ENCODE measurements at places on chromosomes 4 and X. TPM values are rescaled to one million over a fixed set of nuclear protein-coding genes. Genes with fewer than 3 reads are reported as not detected.

IL2RG gene
- total RNA-seq, result 0.94 TPM

FGF5 gene
- total RNA-seq, result not detected

DNASE1L1 gene
- total RNA-seq, result 21.2 TPM

GLRA2 gene
- total RNA-seq, result not detected

LRIT3 gene
- total RNA-seq, result 0.07 TPM

GRCh38 chrX:116756958-116757357 is 294.2 kb upstream of the CT83 start:
- no peak for DNase-seq
- H3K4me1 ChIP-seq, result peaks cover 5% of the 10 kb centered on the region
- H3K36me3 ChIP-seq, result no peaks in the 10 kb centered on the region
- no peak overlapping the region for H3K27ac ChIP-seq

GRCh38 chr4:169037506-169037905 is 27.5 kb upstream of the CBR4 start:
- H3K27me3 ChIP-seq, result no peaks in the 10 kb centered on the region
- H3K4me3 ChIP-seq, result no peak overlapping the region

DNA sequence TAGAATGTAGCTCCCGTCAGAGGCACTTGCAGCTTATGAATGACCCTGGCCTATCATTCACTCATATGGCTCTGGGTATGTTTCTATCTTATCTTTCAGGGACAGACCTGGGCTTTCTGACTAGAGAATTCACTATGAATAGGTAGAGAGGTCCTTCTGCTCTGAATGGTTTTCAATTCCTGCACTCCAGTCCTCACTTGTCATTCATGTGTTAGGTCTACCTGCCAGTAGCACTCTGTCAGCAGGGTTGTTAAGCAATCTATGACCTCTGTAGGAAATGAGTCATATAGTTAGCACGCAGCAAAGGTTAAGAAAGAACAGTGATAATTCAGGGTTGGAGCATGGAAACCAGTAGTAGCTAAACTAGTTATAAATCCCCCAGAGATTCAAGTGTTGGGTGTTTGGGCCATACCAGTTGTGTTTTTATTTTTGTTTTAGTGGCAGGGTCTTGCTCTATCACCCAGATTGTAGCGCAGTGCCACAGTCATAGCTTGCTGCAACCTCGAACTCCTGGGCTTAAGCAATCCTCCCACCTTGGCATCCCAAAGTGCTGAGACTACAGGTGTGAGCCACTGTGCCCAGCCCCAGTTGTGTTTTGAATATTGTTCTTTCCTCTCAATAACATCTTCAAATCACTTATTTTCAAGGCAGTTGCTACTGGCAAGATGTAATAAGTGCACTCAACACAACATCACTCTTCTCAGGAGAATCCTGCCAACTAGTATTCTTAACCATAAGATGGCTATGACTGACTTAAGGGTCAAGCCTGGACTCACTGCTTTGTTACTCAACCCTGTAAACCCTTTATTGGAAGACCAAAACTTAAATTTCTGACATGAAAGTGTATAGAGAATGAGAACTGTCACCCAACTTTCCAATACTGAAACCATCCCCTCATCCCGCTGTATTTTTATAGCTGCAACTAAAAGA is 25.1 kb downstream of the ARL13A start:
- H3K27me3 ChIP-seq, result no peaks in the 10 kb centered on the region
- no peak overlapping the region for H3K4me3 ChIP-seq
- DNase-seq, result no peak
- no peaks in the 10 kb centered on the region for H3K4me1 ChIP-seq
- H3K36me3 ChIP-seq, result no peaks in the 10 kb centered on the region
- H3K27ac ChIP-seq, result no peak overlapping the region

GRCh38 chrX:27840881-27841280 is 33.1 kb downstream of the MAGEB10 start:
- DNase-seq, result no peak
- no peaks in the 10 kb centered on the region for H3K36me3 ChIP-seq
- peaks cover 3% of the 10 kb centered on the region for H3K4me1 ChIP-seq

- peaks cover 13% of the 10 kb centered on the region for H3K27me3 ChIP-seq
- peak overlapping the region; percentile 83 for H3K4me3 ChIP-seq
- no peaks in the 10 kb centered on the region for H3K36me3 ChIP-seq
- H3K4me1 ChIP-seq, result peaks cover 48% of the 10 kb centered on the region
Measured at GRCh38 chr4:41215969-41216293, 1.6 kb upstream of the APBB2 start.

- no peaks in the 10 kb centered on the region for H3K36me3 ChIP-seq
- DNase-seq, result no peak
- H3K27me3 ChIP-seq, result no peaks in the 10 kb centered on the region
- H3K4me1 ChIP-seq, result peaks cover 8% of the 10 kb centered on the region
- H3K27ac ChIP-seq, result peak overlapping the region; percentile 55
- H3K4me3 ChIP-seq, result no peak overlapping the region
Measured at GRCh38 chrX:101219864-101220346, 319 bp downstream of the DRP2 start.

- H3K36me3 ChIP-seq, result no peaks in the 10 kb centered on the region
- H3K4me1 ChIP-seq, result peaks cover 32% of the 10 kb centered on the region
- H3K4me3 ChIP-seq, result no peak overlapping the region
Measured at GRCh38 chrX:38878641-38879340, 77.5 kb downstream of the MID1IP1 start.

DNA sequence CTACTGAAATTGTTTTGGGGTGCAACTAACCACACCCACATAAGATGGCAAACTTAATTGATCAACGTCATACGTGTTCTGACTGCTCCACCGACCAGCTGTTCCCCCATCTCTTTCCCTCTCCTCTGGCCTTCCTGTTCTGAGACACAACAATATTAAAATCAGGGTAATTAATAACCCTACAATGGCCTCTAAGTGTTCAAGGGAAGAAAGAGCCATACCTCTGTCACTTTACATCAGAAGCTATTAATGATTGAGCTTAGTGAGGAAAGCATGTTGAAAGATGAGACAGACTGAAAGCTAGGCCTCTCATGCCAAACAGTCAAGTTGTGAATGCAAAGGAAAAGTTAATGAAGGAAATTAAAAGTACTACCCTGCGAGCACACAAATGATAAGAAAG is 173.9 kb upstream of the FTHL17 start:
- DNase-seq, result no peak
- no peak overlapping the region for H3K27ac ChIP-seq
- H3K4me3 ChIP-seq, result no peak overlapping the region
- no peaks in the 10 kb centered on the region for H3K27me3 ChIP-seq
- peaks cover 21% of the 10 kb centered on the region for H3K4me1 ChIP-seq

DNA sequence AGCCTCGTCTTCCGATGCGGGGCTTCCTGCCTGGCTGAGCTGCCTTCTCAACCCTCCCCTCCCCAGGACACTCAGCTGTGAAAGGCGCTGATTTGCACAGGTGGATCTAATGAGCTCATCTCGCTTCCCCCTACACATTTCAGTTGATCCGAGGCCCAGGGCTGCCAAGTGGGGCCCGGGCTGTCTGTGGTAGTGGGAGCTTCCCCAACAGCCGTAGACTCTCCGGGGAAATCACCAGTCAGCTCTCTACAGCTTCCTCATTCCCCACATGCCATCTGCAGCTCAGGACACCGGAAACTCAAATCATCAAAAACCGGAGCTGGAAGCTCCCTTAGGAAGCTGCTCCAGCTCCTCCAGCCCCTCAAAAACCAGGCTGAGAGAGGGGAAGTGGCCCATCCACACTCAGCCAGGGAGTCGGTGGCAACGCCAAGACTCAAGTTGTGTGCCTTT is 56.2 kb downstream of the SMIM20 start:
- peaks cover under 1% of the 10 kb centered on the region for H3K27me3 ChIP-seq
- peaks cover 1% of the 10 kb centered on the region for H3K36me3 ChIP-seq
- H3K27ac ChIP-seq, result no peak overlapping the region
- H3K4me3 ChIP-seq, result no peak overlapping the region
- no peak for DNase-seq
- H3K4me1 ChIP-seq, result peaks cover 18% of the 10 kb centered on the region

- H3K27me3 ChIP-seq, result no peaks in the 10 kb centered on the region
- peaks cover 5% of the 10 kb centered on the region for H3K4me1 ChIP-seq
- H3K27ac ChIP-seq, result no peak overlapping the region
- no peak overlapping the region for H3K4me3 ChIP-seq
- H3K36me3 ChIP-seq, result peaks cover 34% of the 10 kb centered on the region
Measured at GRCh38 chr4:5787311-5787710, 76.3 kb downstream of the EVC start.

GRCh38 chr4:145003675-145004074 is 94.3 kb downstream of the ANAPC10 start:
- H3K27me3 ChIP-seq, result no peaks in the 10 kb centered on the region
- no peak overlapping the region for H3K4me3 ChIP-seq

- no peak for DNase-seq
- H3K36me3 ChIP-seq, result no peaks in the 10 kb centered on the region
- H3K27me3 ChIP-seq, result no peaks in the 10 kb centered on the region
- no peak overlapping the region for H3K27ac ChIP-seq
Measured at GRCh38 chrX:120625371-120625770, 4.5 kb downstream of the C1GALT1C1 start.

- no peak overlapping the region for H3K27ac ChIP-seq
- no peak for DNase-seq
- no peak overlapping the region for H3K4me3 ChIP-seq
- H3K36me3 ChIP-seq, result peaks cover 20% of the 10 kb centered on the region
- H3K4me1 ChIP-seq, result no peaks in the 10 kb centered on the region
Measured at GRCh38 chr4:3502941-3503936, 29.0 kb downstream of the LRPAP1 start.

Measured in WTC11 (cell line).